ENCODE measurements at places on chromosomes 11 and 22. TPM values are rescaled to one million over a fixed set of nuclear protein-coding genes. Genes with fewer than 3 reads are reported as not detected.
A peak's percentile ranks its signal among the peaks of the same experiment; 100 is the strongest.

- no peak overlapping the region for H3K4me3 ChIP-seq
- no peaks in the 10 kb centered on the region for H3K27me3 ChIP-seq
- peaks cover 10% of the 10 kb centered on the region for H3K4me1 ChIP-seq
- peak overlapping the region; percentile 79 for H3K27ac ChIP-seq
- H3K36me3 ChIP-seq: no peaks in the 10 kb centered on the region
- DNase-seq: no peak
Measured at GRCh38 chr11:107707215-107707671, 4.6 kb downstream of the SLN start.

SCO2 gene
- not detected for total RNA-seq

DNA sequence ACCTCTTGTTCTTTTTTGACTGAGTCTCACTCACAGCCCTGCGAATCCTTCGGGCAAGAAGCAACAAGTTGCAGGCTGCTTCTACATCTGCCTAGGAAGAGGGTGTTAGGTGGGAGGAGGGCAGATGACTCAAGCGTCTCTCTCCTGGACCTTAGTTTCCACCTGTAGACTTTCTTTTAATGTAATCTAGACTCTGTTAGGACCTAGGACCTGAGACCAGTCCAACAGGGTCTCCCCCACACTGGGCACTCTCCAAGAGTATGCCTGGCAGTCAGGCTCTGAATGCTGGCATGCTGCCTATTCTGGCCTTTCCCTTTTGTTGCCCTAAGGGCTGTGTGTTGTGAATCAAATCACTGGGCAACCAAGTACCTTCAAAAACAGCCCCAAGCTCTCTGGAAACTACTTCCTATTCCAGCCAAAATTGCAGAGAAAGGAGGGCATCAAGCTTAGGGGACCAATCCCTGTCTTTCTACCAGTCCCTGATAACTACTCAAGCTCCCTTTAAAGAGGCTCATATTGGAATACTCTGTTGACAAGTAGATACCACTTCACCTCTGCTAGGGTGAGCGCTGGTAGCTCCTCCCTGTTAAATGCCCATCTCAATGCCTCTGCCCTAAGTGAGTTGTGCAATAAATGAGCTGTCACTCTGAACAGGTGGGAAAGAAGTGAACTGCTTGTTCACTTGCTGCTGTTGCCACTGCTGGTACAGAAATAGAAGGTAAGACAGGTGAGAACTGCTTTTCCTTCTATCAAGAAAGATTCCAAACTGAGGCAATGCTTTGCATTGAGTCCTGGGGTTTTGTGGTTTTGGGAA is at the start of gene BBOX1:
Gene BBOX1 (plus strand): TSS at position 514 of the 814 bp plus-strand sequence. CDS start 14,616 bp downstream, outside the sequence.
- no peak within 1 kb of the TSS for H3K4me3 ChIP-seq
- no peak within 1 kb of the TSS for H3K27ac ChIP-seq
- H3K4me1 ChIP-seq: no peaks in the 10 kb centered on the region
- H3K27me3 ChIP-seq: no peaks in the 10 kb centered on the region
- no peaks in the 10 kb centered on the region for H3K36me3 ChIP-seq
- DNase-seq: no peak

KLHL35 gene
- 0.20 TPM for total RNA-seq

P2RX3 gene
- not detected for total RNA-seq

DNA sequence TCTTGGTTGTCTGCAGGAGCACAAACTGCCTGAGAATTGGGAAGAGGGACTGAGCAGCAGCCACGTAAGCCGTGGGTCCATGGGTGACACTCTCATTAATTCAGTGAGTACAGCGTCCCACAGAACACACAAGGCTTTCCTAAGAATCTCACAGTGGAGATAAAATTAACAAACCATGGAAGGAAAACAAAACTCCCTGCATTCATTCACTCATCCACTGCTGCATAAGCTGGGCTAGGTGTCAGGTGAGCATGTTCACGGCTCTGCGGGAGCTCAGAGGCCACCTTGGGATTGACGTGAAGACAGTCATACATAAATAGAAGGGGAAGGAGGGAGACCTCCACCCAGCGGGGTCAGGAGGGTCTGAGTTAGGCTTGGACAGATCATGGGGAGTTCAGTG is 1442.7 kb downstream of the TBC1D22A start:
- no peaks in the 10 kb centered on the region for H3K4me1 ChIP-seq
- H3K27me3 ChIP-seq: no peaks in the 10 kb centered on the region
- no peak for DNase-seq
- H3K4me3 ChIP-seq: no peak overlapping the region

- DNase-seq: no peak
- H3K4me3 ChIP-seq: no peak overlapping the region
- H3K27ac ChIP-seq: no peak overlapping the region
- no peaks in the 10 kb centered on the region for H3K27me3 ChIP-seq
- no peaks in the 10 kb centered on the region for H3K4me1 ChIP-seq
Measured at GRCh38 chr11:128962896-128963295, 20.2 kb upstream of the TP53AIP1 start.

DNA sequence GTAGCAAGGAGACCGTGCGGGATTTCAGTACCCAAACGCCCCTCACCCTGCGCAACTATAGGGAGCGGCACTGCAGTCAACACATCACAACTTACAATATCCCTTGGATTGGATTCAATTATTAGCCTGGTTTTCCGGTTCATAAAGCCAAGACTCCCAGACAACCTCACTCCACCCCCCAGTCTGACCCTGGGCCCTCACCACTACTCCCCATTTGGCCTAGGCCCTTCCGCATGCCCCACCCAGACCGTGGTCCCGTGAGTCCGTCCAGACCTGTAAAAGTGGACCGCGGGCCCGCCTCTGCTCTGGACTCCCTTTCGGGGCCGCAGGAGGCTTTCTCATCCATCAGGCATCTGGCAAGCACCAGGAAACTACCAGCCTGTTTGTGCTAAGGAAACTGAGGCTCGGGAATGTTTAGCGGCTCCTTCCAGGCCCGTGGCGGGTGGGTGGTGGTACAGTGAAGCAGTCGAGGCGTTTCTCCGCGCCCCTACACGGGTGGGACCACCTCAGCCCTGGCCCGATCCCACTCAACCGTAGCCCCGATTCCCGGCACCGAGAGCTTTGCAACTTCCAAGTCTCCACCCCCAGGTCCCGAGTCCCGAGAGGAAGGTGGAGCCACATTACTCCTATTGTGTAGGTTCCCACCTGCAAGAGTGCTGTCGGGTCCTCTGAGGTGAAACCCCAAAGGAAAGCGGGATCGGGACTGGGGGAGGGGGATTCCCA is 679 bp upstream of the DPP3 start:
- peak overlapping the region; percentile 77 for H3K27ac ChIP-seq
- H3K27me3 ChIP-seq: no peaks in the 10 kb centered on the region
- DNase-seq: peak; percentile 62
- H3K36me3 ChIP-seq: peaks cover 8% of the 10 kb centered on the region
- H3K4me3 ChIP-seq: peak overlapping the region; percentile 59

GRCh38 chr11:119172513-119172912 is 4.0 kb downstream of the NLRX1 start:
- no peak overlapping the region for H3K27ac ChIP-seq
- H3K4me1 ChIP-seq: peaks cover 6% of the 10 kb centered on the region
- H3K4me3 ChIP-seq: no peak overlapping the region
- no peak for DNase-seq
- H3K36me3 ChIP-seq: peaks cover 21% of the 10 kb centered on the region
